RCC 7860 (cell line): ENCODE measurements at places on chromosomes 13 and 19.

GRCh38 chr19:32029235-32029634 is 316.2 kb upstream of the ZNF507 start:
- no peak for DNase-seq

DNA sequence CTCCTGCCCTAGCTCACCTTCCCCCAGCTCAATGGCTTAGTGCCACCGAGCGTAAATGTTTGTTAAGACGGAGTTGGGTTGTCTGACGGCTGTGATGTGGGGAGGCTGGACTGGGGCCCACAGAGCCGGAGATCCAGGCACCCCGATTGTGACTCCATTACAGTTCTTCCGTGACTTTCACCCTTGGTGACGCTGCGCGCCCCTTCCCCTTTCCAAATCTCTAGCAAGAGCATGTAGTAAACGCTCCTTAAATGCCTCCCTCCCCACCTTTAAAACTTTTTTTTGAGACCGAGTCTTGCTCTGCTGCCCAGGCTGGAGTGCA is 829 bp downstream of the REEP6 start:
- DNase-seq = no peak

GRCh38 chr13:97629601-97630272 is 195.8 kb downstream of the RAP2A start:
- DNase-seq = no peak

- no peak for DNase-seq
These were observed 12.4 kb upstream of the SIGLEC12 start for GRCh38 chr19:51513968-51514367.

- no peak for DNase-seq
These were observed 31.6 kb downstream of the CCNE1 start for GRCh38 chr19:29843180-29844051.

DNA sequence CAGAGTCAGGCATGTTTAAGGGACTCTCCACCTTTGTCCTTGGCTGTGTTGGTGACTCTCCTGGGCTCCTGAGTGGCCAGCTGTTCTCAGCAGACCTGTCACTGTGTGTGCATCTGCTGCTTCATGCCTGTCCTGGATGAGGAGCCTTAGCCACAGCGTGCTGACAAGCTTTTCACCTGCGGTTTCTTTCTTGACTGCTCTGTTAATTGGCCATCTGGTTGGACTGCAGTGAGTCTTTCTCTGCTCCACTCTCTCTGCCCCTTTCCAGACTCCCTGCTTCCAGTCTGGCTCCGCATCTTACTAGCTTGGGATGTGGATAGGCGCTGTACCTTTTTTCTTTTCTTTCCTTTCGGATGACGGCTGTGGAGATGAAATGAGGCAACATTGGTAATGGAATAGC is 38.8 kb downstream of the POLR1D start:
- DNase-seq = no peak

- no peak for DNase-seq
These were observed 30.7 kb upstream of the DOCK9 start for GRCh38 chr13:99008577-99008976.

- DNase-seq = no peak
These were observed 20.6 kb downstream of the UBE2L5 start for GRCh38 chr13:30442926-30443325.

GRCh38 chr19:39405958-39406655 is 540 bp upstream of the ZFP36 start:
- no peak for DNase-seq

- no peak for DNase-seq
These were observed 60.9 kb downstream of the STARD13 start for GRCh38 chr13:33224686-33225085.

GRCh38 chr13:107585469-107586180 is 629.7 kb downstream of the LIG4 start:
- DNase-seq = no peak

DNA sequence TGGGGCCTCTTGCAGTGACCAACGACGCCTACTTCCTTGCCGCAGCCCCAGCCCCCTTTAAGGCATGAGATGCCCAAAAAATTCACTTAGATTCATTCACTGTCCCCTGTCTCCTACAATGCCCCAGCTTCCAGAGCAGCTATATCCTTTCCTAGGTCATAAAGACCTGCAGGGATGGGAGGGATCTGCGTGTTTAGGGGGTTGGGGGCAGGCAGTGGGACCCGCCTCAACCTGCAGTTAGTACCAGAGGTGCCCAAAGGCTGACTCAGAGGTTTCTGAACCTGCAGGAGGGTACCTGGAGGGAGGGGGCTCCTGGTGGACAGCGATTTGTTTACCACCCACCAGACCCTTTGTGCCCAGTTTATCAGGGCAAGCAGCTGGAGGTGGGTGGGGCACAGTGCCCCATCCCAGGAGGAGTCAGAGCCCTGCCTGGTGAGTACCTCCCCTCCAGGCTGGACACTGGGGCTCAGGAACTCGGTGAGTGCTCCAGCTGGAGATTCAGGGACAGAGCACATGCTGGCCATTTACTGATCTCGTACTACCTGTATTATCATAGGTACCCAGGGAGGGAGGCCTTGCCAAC is 10.1 kb downstream of the RPS28 start:
- DNase-seq = no peak

DNA sequence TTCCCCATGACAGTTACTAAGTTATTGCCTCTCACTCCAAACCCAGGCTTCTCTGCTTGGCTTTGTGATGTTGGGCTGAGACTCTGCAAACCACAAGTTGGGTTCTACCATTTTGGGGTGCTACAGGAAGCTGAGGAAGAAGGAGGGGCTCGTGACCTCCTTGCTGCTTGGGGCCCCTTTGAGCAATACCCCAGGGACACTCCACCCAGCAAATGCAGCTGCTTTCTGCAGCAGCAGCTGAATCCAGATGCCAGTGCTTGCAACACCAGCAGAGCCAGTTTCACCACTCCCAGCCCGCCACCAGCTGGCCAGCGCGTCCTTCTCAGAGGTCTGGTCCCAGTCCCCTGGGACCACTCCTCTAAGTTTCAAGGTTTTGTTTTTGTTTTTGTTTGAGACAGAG is 22.0 kb upstream of the UBAC2 start:
- no peak for DNase-seq

GRCh38 chr13:91247768-91248167 is 99.7 kb upstream of the MIR17HG start:
- DNase-seq = no peak

DNA sequence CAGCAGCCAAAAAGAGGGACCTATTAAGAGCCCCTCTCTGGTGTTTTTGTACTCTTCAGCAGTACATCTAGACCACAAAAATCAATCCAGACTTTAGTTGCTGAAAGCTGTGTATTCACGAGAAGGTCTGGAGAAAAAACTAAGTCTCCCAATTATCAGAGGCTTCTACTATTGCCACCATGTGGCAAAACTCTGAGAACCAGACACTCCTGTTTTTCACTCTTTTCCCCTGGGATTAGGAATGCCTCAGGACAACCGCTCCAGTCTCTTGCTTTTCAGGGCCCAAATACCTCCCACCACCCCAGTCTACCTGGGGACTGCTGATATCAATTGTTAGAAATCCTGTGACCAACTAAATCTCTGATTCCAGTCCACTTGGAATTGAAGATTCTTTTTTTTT is 30.1 kb upstream of the OBI1 start:
- DNase-seq = no peak

DNA sequence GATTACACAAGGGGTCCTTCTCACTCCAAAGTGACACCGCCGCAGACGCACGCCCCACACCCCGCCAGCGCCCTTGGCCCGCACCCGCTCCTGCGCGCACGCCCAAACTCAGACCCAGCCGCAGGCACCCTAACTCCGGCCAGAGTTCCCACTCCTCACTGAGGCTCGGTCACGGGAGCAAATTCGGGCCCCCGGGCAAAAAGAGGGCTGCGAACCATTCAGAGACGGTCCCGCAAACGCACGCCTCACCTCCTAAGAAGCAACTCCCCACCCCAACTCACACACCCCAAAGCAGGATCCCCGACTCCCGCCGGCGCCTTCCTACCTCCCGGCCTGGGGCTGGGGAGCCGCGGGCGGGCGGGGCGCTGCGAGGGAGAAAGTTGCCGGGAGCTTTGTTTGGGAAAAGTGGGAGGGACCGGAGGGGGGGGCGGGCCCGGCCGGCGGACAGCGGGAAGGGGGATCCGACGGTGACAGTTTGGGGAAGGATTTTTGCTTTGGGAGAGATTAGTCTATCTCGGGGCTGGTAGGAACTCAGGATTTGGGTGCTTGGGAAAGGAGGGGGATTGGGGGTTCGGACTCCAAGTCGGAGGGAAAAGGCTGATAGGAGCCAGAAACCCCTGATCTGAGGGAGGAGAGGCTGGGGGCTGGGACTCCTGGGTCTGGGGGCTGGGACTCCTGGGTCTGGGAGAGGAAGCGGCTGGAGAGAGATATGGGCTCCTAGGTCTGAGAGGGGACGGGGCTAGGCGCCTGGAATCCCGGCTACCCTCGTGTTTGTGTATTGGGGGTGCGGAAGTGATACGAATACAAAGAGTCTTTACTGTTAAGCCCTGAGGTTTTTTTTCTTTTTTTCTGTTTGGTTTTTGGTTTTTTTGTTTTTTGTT is at the start of gene TEAD2:
Gene TEAD2 (minus strand): TSS at position 369 of the 881 bp plus-strand sequence. CDS start 2,341 bp downstream, outside the sequence.
- no peak for DNase-seq

DNA sequence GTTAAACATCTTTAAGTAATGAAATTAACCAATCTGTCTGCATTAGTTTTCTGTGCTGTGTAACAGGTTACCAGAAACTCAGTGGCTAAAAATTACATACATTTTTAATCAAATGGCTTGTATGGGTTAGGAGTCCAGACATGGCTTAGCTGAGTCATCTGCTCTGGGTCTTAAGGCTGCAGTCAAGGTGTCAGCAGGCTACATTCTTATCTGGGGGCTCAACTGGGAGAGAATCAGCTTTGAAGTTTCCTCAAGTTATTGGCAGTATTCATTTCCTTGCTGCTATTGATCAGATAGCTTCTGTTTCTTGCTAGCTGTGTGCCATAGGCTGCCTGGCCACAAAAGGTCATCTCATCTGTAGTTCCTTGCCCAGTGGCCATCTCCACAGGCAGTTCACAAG is 1163.0 kb downstream of the DIAPH3 start:
- no peak for DNase-seq

GRCh38 chr19:44661904-44662303 is 9.4 kb upstream of the CEACAM19 start:
- no peak for DNase-seq

DNA sequence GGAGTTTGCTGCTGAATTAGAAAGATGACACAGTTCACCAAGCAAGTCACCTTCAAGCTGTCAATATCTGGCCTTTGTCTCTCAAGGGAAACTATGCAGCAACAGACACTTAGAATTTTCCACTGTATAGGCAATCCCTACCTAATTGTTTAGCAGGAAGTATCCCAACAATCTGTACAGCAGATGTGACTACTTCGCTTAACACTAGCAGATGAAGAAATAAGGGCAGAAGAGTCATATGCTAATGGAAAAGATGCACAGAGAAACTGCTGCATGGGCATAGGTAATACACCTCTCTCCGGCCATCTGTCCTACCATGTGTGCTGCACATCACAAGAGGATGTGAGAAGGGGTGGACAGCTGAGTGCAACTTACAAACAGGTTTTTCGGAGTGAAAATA is 851.2 kb downstream of the PCDH9 start:
- no peak for DNase-seq

GRCh38 chr13:65926750-65927171 is 1303.4 kb downstream of the PCDH9 start:
- DNase-seq = no peak

DNA sequence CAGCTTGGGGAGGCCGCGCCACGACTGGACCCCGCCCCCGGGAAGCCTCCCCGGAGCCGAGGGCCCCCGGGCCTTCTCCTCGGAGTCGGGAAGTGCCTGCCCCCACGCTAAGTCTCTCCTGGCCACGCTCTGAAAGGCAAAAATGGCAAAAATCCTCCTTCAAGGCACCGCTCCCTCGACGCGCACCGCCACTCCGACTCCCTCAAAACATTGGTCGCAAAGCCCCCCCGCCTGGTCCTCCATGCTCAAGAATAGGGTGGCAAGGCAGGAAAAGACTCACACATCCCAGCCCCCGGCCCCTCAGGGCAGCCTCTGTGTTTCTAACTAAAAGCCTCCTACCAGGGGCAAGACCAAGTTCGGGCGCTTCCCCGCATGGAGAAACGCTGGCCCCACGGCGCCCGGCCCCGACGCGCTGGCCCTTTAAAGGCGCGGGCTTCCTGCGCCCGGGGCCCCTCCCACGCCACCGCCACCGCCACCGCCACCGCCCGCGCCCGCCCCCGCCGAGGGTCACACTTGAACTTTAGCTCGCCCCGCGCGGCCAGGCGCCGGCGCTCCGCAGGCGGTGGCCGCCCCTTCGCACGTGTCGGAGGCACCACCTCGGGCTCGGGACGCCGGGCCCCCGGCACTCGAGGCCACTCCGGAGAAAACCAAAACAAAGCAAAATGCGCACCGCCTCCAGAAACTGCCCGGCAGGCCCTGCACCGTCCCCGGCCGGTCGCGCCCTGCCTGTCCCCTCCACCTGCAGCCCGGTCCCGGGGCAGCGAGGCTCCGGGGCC is 1.9 kb downstream of the FOXO1 start:
- DNase-seq = peak; percentile 20

DNA sequence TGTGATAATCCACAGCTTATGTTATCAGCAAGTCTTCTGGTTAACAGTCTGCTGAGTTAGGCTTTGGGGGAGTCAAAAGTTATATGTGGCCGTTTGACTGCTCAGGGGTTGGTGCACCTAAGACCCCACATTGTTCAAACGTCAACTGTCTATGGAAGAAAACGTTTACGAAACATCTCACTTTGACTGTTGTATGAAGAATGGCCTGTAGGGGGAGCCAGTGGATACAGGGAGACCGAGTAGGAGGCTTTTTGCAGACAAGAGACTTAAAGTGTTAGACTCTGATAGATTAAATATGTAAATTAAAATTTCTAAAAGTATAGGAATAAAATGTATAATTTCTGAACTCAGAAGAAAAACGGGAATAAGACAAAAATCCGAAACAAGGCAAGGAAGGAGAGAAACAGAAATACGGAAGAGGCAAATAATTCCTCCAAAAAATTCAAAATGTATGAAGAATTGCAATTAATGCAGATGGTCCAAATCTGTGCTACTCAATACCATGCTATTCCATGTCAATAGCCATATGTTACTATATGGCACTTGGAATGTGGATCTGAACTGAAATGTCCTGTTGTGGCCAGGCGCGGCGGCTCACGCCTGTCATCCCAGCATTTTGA is 37.8 kb downstream of the TNFSF14 start:
- DNase-seq = peak; percentile 60

- no peak for DNase-seq
These were observed 176.4 kb downstream of the KCTD12 start for GRCh38 chr13:76709851-76710250.

GRCh38 chr13:95480791-95481780 is 71.4 kb upstream of the CLDN10 start:
- DNase-seq = peak; percentile 11

DNA sequence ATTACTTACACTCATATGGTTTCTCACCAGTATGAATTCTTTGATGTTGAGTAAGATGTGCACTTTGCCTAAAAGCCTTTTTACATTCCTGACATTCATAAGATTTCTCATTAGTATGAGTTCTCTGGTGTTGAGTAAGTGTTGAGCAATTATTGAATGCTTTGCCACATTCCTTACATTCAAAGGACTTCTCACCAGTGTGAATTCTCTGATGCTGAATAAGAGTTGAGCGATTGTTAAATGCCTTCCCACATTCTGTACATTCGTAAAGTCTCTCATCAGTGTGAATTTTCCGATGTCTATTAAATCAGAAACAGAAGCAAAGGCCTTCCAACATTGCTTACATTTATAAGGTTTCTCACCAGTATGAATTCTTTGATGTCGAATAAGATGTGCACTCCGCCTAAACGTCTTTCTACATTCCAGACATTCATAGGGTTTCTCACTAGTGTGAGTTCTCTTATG is 14.2 kb upstream of the ZFP30 start:
- DNase-seq = no peak
